ENCODE measurements at places on chromosomes 6 and 20.
A peak's percentile ranks its signal among the peaks of the same experiment; 100 is the strongest.

- peak; percentile 83 for DNase-seq
These were observed 216.4 kb downstream of the UNC5CL start for GRCh38 chr6:40822619-40823018.

DNA sequence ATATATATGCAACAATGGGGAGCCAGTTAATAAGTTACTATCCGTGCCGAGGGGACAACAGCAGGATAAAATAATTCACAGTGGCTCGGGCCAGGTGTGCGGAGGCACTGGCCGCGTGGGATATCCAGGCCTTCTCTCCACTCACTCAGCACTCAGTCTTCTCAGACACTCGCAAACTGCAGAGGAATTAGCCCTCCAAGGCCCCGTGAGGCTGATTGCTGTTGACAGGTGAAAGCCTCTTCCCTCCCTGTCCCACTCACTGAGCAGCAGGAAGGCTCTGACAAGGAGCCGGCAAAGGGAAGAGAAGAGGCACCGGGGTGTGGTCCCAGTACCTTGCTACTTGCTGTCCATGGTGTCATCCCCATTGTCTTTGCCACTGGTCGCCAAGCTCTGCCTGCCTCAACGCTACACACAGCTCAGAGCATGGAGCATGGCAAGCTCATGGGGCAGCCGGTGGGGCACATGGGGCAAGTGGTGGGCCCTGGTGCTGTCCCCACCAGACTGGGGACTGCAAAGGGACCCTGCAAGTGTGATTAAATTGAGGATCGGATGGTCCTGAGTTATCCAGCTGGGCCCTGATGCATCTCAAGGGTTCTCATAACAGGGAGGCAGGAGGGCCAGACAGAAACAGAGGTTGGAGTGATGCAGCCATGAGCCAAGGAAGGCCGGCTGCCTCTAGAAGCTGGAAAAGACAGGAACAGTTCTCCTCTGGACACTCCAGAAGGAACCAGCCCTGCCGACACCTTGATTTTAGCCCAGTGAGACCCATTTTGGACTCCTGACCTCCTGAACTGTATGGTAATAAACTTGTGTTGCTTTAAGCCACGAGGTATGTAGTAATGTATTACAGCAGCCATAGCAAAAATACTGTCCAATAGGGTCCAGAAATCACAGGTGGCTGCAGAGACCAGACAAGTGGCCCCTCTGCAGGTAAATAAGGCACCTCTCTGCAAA, 119.7 kb downstream of the PSMB1 start:
- no peak for DNase-seq

- DNase-seq: no peak
These were observed 83.9 kb upstream of the BTBD3 start for GRCh38 chr20:11833825-11834224.

- no peak for DNase-seq
These were observed 87.1 kb upstream of the RPS6KA2 start for GRCh38 chr6:166714187-166714510.

GRCh38 chr6:79246891-79247290, 12.4 kb upstream of the HMGN3 start:
- DNase-seq: no peak

DNA sequence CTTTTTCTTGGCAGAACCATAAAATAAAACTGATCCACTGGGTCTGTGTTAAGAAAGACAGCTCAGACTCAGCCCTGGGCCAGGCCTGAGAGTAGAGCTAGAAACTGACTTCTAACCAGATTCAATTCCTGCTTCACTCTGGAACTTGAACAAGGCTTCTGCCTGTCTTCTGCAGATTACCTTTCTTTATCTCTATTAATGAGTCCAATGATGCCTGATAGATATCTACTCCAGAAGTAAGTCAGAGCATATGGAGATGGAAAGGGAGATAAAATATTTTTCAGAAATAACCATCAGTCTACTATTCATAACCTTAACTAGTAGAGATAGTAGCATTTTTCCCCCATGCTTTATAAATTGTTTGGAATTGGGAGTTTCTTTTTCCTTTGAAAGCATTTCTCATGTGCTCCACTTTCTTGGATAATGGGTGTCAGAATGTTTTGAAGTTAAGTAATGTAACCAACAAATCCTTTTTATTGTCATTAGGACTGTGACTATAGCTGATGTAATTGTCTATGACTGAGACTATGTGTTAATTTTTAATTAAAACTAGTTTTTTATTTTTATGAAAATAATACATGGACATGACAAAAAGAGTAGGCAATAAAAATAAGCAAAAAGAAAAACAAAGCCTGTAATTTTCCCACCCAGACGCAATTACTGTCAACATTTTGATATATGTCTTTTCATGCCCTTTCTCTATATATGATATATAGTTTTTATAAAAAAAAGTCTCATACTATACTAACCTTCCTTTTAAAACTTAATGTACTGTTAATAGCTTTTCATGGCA, 7.2 kb downstream of the SOBP start:
- DNase-seq: no peak

DNA sequence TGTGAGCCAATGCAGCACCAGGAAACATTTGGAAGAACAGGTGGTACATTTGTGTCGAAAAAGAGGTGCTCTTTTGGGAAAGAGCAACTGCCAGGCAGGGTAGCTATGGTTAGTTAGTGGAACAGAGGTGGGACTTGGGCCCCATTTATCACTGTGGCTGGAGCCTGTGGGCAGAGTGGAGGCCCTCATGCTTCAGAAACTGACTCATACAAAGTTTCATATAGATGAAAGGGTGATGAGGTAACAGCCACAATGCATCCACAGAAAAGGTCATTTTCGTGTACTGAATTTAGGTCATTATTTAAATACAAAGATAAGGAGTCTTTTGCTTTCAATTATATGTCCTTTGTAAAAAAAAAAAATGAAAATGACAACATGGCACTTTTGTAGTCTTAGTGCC, 76.4 kb upstream of the HS3ST5 start:
- no peak for DNase-seq

GRCh38 chr6:96934087-96934486, 9.6 kb downstream of the KLHL32 start:
- DNase-seq: no peak

All from fibroblast of skin of right biceps (primary cell).